ENCODE measurements at places on chromosomes 13 and 19.

DNA sequence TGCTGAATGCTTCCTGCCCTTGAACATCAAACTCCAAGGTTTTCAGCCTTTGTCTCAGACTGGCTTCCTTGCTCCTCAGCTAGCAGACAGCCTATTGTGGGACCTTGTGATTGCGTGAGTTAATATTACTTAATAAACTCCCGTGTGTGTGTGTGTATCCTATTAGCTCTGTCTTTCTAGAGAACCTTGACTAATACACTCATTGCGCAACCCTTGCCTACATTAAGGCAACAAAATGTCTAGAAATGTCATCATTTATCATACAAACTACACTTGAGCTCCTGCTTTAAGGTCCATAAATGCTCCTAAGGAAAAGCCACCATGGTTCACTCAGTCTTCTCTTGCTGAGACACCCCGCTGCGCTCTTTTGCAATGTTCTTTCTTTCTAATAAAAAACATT is 2861.0 kb downstream of the PCDH9 start:
- no peak for DNase-seq

DNA sequence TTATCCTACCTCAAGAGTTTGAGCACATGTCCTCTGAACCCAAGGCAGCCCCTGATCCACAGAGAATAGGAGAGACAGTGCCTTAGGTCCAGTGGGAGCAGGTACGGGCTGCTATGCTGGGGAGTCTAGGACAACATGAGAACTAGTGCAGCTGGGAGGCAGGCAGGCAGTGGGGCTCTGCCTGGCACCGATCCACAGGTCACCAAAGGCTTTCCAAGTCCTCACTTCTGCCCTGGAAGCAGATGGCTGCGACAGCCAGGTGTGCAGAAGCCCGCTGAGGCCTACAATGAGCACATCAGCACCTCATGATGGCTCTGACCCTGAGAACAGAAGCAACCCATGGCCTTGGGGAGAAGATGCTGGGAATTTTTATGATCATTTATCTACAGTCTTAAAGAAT is 29.8 kb upstream of the EPHX3 start:
- no peak for DNase-seq

GRCh38 chr19:46691104-46691503 is 25.8 kb downstream of the PRKD2 start:
- no peak for DNase-seq

- DNase-seq, result no peak
Observed at GRCh38 chr19:40266119-40266518, 19.0 kb downstream of the AKT2 start.

DNA sequence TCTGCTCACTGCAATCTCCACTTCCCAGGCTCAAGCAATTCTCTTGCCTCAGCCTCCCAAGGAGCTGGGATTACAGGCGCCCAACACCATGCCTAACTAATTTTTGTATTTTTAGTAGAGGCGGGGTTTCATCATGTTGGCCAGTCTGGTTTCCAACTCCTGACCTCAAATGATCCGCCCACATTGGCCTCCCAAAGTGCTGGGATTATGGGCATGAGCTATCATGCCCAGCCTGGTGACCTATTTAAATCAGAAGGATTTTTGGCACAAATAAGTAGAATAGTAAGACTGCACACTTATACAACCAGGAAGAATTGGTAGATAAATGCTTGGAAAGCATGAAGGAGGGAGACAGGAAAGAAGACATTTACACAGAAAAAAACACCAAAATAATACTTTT is 53.4 kb upstream of the AKAP11 start:
- DNase-seq, result no peak

GRCh38 chr19:18271433-18271841 is 2.8 kb downstream of the IQCN start:
- DNase-seq, result no peak

- DNase-seq, result no peak
Observed at GRCh38 chr19:44530777-44531176, 1.3 kb upstream of the CEACAM20 start.

DNA sequence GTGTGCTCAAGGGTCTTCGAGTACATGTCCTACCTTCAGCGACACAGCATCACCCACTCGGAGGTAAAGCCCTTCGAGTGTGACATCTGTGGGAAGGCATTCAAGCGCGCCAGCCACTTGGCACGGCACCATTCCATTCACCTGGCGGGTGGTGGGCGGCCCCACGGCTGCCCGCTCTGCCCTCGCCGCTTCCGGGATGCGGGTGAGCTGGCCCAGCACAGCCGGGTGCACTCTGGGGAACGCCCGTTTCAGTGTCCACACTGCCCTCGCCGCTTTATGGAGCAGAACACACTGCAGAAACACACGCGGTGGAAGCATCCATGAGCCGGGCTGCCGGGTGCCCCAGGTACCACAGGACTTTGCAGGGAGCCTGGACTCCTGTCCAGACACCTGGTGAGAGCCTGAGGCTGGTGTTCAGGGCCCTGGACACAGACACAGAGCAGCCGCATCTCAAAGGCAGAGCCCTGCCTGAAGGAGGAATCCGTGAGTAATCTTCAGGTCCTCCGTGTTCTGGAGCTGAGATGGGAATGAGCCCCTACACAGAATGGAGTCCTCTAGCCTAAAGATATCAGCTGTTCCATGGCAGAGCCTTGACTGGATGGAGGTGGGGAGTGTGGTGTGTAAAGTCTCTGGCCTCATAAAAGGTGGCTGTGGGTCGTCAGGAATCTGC is 1.5 kb downstream of the ZNF581 start:
- no peak for DNase-seq

- DNase-seq, result no peak
Observed at GRCh38 chr19:44957526-44957925, 2.3 kb downstream of the CLPTM1 start.

DNA sequence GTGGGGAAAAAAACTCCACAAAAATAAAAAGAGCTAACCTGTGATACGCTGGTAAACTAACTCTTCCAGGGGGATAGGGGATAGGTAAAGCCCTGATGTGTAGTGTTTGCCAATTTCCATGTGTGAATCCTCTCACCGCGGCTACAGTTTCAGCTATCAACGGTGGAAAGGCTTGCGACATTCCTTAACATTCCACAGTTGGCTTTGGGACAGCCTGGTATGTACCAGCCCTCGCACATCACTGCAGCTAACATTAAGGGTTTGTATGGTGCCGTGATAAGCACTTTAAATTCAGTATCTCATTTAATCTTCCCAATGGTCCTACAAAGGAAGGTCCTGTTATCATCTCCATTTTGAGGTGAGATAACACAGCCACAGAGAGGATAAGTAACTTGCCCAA is 112.4 kb downstream of the KATNAL1 start:
- no peak for DNase-seq

- DNase-seq, result no peak
Observed at GRCh38 chr19:42412661-42413076, 14.5 kb downstream of the LIPE start.

DNA sequence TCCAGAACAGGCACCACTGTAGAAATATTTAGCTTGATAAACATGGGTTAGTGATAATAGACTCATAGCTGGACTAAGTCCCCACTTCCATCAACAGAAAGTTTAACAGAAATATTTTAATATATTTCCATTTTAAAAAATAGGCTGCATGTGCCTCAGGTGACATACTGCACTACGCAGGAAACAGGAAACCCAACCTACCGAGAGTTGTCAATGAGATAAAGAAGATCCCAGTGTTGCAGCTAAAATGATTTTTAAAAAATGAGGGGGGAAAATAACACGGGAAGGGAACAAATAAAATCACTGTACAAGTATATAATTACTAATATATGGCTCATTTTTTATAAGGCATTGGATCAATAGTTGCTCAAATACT is 154.8 kb downstream of the TBC1D4 start:
- DNase-seq, result no peak

GRCh38 chr19:19578252-19578651 is 40.2 kb downstream of the CILP2 start:
- no peak for DNase-seq

- no peak for DNase-seq
Observed at GRCh38 chr13:104962411-104962810, 1573.1 kb downstream of the EFNB2 start.

- no peak for DNase-seq
Observed at GRCh38 chr19:38478273-38478971, 44.9 kb downstream of the RYR1 start.

DNA sequence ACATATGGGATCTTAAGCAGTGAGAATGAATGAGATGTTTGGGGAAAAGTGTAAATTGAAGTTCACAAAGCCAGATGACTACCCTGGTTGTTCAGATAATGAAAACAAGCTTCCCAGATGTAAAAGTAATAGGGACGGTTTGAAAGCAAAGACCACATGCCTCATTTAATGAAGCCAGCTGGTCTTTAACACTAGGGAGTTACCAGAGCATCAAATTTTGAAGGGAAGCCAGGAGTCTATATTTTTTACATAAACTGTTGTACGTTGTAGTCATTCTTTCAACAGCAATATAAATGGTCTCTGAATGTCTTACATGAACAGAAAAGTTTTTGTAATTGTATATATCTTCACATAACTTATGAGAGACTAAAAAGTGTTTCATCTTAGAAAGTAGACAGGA is 2604.5 kb upstream of the PCDH20 start:
- DNase-seq, result no peak

GRCh38 chr19:996051-996838 is 4.0 kb upstream of the GRIN3B start:
- DNase-seq, result peak; percentile 93

GRCh38 chr13:74024856-74025255 is 109.3 kb downstream of the KLF12 start:
- no peak for DNase-seq

GRCh38 chr13:53474878-53475277 is 446.3 kb downstream of the OLFM4 start:
- no peak for DNase-seq

- no peak for DNase-seq
Observed at GRCh38 chr13:85603735-85604134, 195.5 kb downstream of the SLITRK6 start.

GRCh38 chr13:100517135-100517534 is 71.5 kb downstream of the GGACT start:
- DNase-seq, result no peak

- no peak for DNase-seq
Observed at GRCh38 chr19:4077007-4077374, 10.3 kb upstream of the ZBTB7A start.

DNA sequence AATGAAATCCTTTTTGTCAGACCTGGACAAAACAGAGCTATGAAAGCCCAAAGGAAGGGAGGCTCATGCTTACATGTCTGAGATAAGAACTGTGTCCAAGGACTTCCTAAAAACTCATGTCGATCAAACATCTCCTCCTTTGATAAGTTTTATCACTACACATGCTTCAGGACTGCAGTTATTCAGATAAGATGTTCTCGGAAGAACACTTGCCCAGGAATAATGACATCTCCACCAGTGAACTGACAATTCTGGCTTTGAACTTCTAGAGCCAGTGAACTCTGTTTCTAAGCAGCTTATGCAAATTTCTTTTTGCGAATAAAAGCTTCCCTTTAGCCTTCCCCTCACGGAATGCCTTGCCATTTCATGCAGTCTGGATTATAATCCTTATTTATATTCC is 561.6 kb downstream of the TBC1D4 start:
- no peak for DNase-seq

DNA sequence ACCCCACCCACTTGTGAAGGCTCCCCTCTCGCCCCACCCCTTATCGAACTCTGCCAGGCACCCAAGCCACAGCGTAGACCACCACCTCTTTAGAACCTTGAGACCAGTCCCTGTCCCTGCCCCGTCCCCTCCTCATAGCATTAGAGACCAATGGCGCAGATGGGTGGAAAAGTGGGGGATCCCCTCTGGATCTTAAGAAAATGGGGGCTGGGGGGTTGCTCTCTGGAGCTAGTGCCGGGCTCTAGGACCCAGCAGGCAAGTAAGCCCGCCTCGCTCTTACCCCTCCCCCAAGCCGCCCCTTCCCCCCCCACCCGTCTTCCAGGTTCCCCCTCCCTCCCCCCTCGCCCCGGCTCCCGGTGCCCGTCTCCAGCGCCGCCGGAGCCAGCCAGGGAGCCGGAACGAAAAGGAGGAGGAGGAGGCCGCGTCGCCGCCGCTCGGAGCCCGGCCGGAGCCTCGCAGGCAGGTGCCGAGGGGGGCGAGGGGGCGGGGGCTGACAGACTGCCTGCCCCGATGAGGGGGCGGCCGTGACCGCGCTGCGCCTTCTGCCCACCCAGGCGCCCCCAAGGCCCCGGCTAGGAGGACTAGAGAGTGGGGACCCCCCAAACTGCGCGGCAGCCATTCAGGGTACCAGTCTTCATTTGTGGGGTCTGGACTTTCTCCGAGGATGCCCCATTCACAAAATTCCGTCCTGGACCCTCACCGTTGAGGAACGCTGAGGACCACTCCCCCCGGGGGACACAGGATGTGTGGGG is at the start of gene SPRED3:
SPRED3 (plus strand) TSS at position 349 of the 752 bp plus-strand sequence. CDS start 1,606 bp downstream, outside the sequence.
- no peak for DNase-seq

DNA sequence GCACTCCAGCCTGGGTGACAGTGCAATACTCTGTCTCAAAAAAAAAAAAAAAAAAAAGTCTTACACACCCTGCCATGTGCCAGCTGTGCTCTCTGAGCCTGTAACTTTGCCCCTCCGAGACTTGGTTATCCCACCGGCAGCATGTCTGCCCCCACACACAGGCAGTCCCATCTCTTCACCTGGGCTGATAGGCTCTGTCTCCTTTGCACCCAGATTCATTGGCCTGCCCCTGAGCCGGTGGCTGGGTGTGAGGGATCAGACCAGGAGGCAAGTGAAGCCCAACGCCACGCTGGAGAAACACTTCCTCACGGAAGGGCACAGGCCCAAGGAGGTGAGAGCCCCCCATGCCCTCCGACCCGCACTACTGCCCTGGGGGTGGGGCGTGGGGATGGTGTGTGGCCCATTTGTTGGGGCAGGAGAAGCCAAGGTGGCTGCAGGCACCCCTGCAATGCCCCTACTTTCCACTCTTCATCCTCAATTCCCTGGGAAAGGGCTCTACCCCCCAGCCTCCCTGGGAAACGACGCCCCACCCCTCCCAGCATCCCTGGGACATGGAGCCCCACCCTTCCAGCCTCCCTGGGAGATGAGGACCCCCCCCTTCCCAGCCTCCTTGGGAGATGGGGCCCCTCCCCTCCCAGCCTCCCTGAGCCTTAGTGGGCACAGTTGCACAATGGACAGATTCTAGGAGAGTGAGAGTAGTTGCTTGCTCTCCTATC is 45.3 kb downstream of the CERS4 start:
- no peak for DNase-seq

DNA sequence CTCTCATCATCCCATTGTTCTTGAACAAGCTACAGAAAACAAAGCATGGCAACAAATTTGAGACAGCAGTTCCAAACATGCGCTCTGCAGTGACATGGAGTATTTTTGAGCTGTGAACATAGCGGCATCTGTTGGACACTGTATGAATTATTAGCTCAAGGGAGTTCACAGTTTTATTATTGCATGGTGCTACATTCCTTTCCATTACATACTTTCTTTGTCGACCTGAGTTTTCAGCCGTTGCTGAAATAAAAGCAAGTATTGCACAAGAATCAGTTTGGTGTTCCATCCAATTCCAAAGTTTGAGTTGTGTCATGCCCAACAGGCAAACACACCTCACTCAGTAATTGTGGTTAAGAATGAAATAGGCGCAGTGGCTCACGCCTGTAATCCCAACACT is 30.1 kb upstream of the METTL21C start:
- DNase-seq, result no peak

GRCh38 chr13:94703721-94704314 is 8.5 kb downstream of the SOX21 start:
- DNase-seq, result no peak

- DNase-seq, result peak; percentile 40
Observed at GRCh38 chr13:23377983-23378632, 55.4 kb downstream of the SACS start.

GRCh38 chr13:24052547-24053518 is 107.7 kb upstream of the SPATA13 start:
- no peak for DNase-seq

- no peak for DNase-seq
Observed at GRCh38 chr19:39419003-39419402, 6.5 kb downstream of the PLEKHG2 start.

All from activated T-cell treated with anti-CD3 and anti-CD28 coated beads, Interleukin-2, amount 50 U/mL, for 1 hour (primary cell).